ENCODE measurements at places on chromosomes 13 and 19.

DNA sequence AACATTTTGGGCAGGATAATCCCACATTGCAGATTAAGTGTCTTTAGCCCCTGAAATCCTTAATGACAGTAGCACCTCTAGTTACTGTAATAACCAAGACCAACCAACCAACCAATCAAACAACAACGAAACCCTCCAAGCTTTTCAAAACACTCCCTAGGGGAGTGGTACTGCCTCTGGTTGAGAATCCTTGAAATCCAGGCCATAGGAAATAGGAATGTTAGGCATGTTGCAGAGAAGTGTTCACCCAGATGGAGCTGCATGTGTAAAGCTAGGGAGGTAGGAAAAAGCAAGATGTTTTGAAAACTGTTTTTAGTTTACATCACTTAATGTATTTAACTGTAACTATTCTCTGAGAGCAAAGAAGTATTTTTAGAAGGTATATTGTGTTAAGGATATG lies 4.5 kb downstream of the LACC1 start:
- DNase-seq: no peak

- DNase-seq: no peak
Measured at GRCh38 chr13:58619396-58620113, 988.0 kb downstream of the PCDH17 start.

DNA sequence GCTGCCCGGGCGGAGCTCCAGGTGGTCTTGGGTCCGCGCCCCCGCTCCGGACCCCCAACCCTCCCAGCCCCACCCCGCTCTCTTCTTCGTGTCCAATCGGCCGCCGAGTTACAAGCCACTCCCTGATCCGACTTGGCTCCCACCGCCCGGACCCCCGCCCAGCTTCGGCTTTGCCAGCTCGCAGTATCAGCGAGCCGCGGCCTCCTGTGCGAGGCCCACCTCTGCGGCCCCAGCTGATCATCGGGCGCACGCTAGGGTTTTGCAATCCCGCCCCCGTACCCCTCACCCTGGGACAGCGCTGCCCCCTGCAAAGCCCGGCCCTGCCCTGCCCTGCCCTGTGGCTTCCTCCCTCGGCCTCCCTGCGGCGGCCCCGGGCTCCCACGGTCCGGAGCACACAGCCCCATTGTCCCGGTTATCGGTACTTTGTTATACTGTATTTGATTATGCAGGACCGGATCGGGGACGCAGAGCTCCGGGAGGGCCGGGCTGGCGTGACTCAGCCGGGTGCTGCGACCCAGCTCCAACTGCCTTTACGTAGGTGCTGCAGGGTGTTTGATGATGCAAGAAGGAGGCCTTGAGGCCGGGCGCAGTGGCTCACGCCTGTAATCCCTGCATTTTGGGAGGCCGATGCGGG lies 598 bp upstream of the LPAR2 start:
- peak; percentile 84 for DNase-seq

GRCh38 chr13:24263632-24264031 lies 45.7 kb upstream of the C1QTNF9 start:
- no peak for DNase-seq

DNA sequence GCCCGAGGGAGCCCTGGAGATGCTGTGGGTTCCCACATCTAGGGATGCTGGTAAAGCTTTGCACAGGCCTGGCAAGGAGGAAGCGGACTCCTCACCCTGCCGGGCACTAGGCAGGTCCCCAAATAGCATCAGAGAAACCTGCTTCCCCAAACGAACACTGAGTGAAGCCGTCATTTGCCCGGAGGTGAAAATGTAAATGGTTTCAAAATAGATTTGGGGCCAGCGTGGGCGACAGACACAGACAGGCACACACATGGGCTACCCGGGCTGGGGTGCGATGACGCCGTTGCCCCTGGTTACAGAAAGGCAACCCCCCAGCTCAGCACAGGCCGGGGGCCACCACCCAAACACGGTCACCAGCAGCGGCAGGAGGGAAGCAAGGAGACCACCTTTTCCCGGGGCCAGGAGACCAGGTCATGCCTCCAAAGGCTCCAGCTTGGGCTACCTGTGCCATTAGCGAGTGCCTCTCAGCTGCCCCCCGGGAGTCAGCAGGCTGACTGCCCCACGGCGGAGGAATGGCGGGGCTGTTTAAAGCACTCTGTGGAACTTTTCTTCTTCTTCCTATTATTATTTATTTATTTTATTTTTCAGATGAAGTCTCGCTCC lies 47.5 kb upstream of the NDUFS7 start:
- no peak for DNase-seq

GRCh38 chr13:32417995-32418394 lies 9.9 kb downstream of the N4BP2L1 start:
- DNase-seq: no peak

Data from activated CD8-positive, alpha-beta memory T cell treated with anti-CD3 and anti-CD28 coated beads for 24 hours (primary cell).